ENCODE measurements at places on chromosomes 16 and 17.
A peak's percentile ranks its signal among the peaks of the same experiment; 100 is the strongest.

- H3K36me3 ChIP-seq = no peaks in the 10 kb centered on the region
- no peak overlapping the region for H3K27ac ChIP-seq
- no peaks in the 10 kb centered on the region for H3K27me3 ChIP-seq
- H3K4me1 ChIP-seq = peaks cover 7% of the 10 kb centered on the region
- peak; percentile 88 for DNase-seq
Measured at GRCh38 chr17:77247048-77247541, 106.3 kb downstream of the SEC14L1 start.

- peaks cover 13% of the 10 kb centered on the region for H3K36me3 ChIP-seq
- no peak overlapping the region for H3K4me3 ChIP-seq
- DNase-seq = no peak
- H3K27me3 ChIP-seq = no peaks in the 10 kb centered on the region
Measured at GRCh38 chr17:39208893-39209292, 8.8 kb downstream of the RPL19 start.

GRCh38 chr16:17622366-17622765, 151.6 kb upstream of the XYLT1 start:
- no peak for DNase-seq
- no peaks in the 10 kb centered on the region for H3K27me3 ChIP-seq
- H3K4me1 ChIP-seq = no peaks in the 10 kb centered on the region
- H3K27ac ChIP-seq = no peak overlapping the region

DNA sequence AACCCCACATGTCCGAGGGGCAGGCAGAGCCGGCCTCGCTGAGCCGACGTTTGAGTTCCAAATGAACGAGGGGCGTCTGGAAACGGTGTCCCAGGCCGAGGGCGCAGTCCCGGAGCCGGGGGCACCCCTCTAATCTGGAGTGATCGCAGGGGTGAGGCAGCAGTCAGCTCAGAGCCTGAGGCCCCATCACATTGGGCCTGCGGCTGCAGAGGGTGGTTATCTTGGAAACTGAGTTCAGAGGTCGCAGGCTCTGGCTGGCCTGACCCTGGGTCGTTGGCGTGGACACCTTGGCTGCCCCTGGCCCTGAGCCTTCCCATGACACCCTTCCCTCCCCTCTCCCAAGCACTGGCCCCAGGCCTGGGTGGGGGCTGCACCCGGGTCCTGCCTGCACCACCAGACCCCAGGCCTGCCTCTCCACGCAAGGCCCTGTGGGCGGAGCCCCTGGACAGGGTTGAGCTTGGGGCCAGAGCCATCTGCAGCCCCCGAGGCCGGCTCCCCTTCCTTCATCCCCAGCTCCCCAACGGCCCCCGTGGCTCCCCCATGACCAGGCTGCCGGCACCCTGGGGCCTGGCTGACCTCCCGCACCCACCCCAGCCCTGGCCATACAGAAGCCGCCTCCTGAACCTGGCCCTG, 45.6 kb downstream of the ZFPM1 start:
- H3K27me3 ChIP-seq = no peaks in the 10 kb centered on the region
- H3K4me3 ChIP-seq = no peak overlapping the region
- no peaks in the 10 kb centered on the region for H3K36me3 ChIP-seq

- H3K27ac ChIP-seq = no peak overlapping the region
- DNase-seq = no peak
- H3K36me3 ChIP-seq = peaks cover 7% of the 10 kb centered on the region
- H3K4me3 ChIP-seq = no peak overlapping the region
- H3K27me3 ChIP-seq = no peaks in the 10 kb centered on the region
Measured at GRCh38 chr16:88740727-88741055, 34.4 kb downstream of the CTU2 start.

DNA sequence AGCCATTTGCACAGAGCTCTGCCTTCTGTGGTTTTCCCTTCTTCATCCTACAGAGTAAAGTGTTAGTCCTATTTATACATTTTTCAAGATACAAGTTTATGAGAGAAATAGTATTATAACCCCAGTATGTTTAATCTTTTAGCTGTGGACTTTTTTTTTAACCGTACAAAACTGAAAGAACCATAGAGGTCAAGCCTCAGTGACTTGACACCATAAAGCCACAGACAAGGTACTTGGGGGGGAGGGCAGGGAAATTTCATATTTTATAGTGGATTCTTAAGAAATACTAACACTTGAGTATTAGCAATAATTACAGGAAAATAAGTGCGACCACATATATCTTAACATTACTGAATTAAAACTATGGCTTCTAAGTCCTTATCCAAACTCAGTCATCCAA, 17.0 kb upstream of the RAB11FIP4 start:
- no peak overlapping the region for H3K4me3 ChIP-seq
- peaks cover 17% of the 10 kb centered on the region for H3K36me3 ChIP-seq
- no peak for DNase-seq
- no peaks in the 10 kb centered on the region for H3K27me3 ChIP-seq
- no peak overlapping the region for H3K27ac ChIP-seq
- H3K4me1 ChIP-seq = peaks cover 12% of the 10 kb centered on the region

- peak; percentile 62 for DNase-seq
- H3K36me3 ChIP-seq = no peaks in the 10 kb centered on the region
- no peak within 1 kb of the TSS for H3K27ac ChIP-seq
- H3K27me3 ChIP-seq = peaks cover 3% of the 10 kb centered on the region
Measured at GRCh38 chr17:2025220-2025621, at the start of gene RTN4RL1. RTN4RL1 (minus strand) TSS chr17:2025334; CDS start chr17:2024865, 469 bp downstream.

GRCh38 chr16:10896723-10897122, 19.7 kb downstream of the CIITA start:
- H3K4me3 ChIP-seq = no peak overlapping the region
- H3K36me3 ChIP-seq = no peaks in the 10 kb centered on the region
- H3K27ac ChIP-seq = no peak overlapping the region
- no peaks in the 10 kb centered on the region for H3K4me1 ChIP-seq
- DNase-seq = no peak

DNA sequence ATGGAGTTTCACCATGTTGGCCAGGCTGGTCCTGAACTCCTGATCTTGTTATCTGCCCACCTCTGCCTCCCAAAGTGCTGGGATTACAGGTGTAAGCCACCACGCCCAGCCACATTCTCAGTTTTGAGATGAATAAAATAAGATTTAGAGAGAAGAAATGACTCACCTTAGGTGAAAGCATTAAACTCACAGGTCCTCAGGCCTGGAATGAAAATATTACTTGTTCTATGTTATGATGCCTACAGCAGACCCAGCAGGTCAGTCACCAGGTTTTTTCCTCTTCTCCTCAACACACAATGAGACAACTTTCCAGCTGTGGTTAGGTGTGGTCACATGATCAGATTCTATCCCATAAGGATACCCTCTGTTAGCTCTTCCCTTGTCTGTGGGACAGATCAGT, 150.3 kb downstream of the C16orf95 start:
- H3K4me3 ChIP-seq = no peak overlapping the region
- H3K4me1 ChIP-seq = no peaks in the 10 kb centered on the region
- H3K27ac ChIP-seq = no peak overlapping the region
- no peaks in the 10 kb centered on the region for H3K36me3 ChIP-seq

- no peak overlapping the region for H3K27ac ChIP-seq
- no peak overlapping the region for H3K4me3 ChIP-seq
- no peaks in the 10 kb centered on the region for H3K36me3 ChIP-seq
- H3K27me3 ChIP-seq = no peaks in the 10 kb centered on the region
- H3K4me1 ChIP-seq = no peaks in the 10 kb centered on the region
Measured at GRCh38 chr16:19776565-19776964, 58.5 kb downstream of the IQCK start.

- no peaks in the 10 kb centered on the region for H3K36me3 ChIP-seq
- peaks cover 9% of the 10 kb centered on the region for H3K4me1 ChIP-seq
- no peak overlapping the region for H3K4me3 ChIP-seq
- H3K27ac ChIP-seq = no peak overlapping the region
Measured at GRCh38 chr17:50295021-50295420, 20.8 kb downstream of the TMEM92 start.

DNA sequence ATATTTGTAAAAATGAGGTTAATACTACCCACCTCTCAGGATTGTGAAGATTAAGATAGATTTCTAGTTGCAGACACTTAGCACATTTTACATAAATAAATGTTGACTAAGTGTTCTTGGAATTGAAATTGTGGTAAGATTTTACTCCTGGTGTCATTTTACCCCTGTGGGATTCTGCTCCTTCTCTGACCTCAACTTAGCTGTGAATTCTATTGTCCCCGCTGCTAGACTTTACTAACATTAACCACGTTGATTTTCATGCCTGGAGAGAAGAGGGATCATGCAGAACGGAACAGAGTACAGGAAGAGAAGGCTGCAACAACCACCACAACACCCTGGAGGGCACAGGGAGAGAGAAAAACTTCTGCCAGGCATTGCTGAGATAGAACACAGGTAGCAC, 2.1 kb upstream of the TOM1L1 start:
- H3K4me3 ChIP-seq = no peak overlapping the region
- peaks cover 5% of the 10 kb centered on the region for H3K4me1 ChIP-seq
- DNase-seq = no peak
- H3K27ac ChIP-seq = no peak overlapping the region
- no peaks in the 10 kb centered on the region for H3K36me3 ChIP-seq

All from GM23248 (cell line).